Activated CD8-positive, alpha-beta memory T cell treated with anti-CD3 and anti-CD28 coated beads for 1 hour (primary cell): ENCODE measurements at places on chromosomes 3 and 15.

DNA sequence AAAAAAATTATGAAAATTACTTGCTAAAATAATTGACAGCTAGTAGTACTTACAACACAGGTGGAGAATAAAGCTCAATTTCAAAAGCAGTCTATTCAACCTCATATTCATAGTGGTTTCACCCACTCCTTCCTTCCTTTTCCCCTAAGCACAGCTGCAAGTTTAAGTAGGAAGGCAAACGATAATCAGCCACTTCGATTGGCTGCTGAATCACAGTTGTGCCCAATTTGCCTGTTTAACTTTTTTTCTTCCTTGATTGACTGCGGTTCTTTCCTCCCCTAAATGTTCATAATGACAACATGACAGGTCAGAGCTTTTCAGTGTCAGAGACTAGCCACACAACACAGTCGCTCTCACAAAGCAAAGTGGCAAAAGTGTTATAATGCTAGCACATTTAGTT, 468.0 kb upstream of the GBE1 start:
- no peak for DNase-seq

DNA sequence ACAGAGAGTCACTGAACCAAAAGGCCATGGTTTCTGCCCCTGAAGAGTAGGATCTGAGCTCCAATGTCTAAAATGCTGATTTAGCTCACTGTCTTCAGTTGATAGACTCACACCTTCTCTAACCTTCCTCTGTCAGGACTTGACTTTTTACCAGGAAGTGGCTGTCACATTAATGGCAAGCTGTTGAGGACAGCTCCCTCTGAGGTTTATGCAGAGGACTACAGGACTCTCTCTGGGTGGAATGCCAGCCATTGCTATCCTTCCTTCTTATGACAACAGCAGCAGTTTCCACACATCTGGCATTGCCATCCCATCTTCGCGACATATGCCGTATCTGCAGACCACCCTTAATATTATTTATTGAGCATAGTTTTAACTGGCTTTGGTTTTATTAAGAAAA, 103.8 kb upstream of the PRICKLE2 start:
- DNase-seq: no peak

GRCh38 chr3:129441215-129441614, 1.2 kb downstream of the IFT122 start:
- DNase-seq: no peak

DNA sequence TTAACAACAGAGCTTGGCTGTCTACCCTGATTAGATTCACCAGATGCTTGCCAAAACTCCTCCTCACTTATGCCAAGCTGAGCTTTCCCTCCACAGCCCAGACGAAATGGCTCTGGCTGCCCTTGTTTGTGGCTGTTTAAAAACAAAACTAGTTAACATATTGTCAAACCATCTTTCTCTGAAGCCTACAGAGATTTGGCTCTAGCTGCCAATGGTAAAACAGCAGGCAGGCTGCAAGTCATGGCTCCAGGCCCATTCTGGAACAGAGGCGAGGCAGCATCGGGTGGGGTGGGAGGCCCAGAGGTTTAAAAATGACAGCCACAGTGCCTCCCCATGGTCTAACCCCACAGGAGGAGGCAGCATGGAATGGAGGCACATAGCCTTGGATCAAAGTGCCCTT, 75.9 kb downstream of the SCN5A start:
- no peak for DNase-seq

GRCh38 chr3:99624496-99625236, 13.7 kb upstream of the COL8A1 start:
- no peak for DNase-seq

DNA sequence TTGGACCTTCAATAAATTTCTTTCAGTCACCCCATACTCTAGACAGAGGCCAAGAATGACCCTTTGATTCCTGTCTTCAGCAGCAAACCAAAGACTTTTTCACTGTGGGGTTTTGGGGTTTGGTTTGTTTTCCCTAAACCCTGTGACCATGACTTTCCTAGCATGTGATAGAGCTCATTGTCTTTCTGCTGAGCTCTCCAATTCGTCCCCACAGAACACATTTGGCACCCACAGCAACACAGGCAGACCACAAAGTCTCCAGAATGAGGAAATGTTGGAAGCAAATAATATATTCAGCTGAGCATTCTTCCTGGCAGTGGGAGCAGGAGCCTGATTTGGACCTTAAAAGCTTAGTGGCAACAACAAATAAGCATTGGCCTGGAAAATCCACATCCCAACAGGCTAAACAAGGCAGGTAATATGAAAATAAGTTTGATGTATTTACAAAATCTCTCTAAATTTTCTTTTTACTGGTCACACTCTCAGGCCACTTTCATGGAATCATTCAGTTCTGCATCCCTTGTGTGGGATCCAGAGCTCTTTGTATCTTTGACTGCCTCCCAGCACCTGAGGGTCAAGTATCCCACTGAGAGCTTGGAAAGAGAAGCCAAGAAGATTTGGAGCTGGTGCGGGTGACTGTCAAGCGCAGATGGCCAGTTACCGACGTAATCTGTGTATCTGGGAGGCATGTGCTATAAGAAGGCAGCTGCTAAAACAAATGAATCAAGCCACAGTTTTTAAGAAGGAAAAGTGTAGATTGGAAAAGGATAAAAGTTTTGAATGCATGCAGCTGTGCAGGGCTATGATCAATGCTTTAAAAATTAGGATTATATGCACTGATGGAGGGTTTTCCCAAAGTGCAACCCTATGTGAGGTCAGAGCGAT, 36.5 kb upstream of the CPB1 start:
- no peak for DNase-seq

DNA sequence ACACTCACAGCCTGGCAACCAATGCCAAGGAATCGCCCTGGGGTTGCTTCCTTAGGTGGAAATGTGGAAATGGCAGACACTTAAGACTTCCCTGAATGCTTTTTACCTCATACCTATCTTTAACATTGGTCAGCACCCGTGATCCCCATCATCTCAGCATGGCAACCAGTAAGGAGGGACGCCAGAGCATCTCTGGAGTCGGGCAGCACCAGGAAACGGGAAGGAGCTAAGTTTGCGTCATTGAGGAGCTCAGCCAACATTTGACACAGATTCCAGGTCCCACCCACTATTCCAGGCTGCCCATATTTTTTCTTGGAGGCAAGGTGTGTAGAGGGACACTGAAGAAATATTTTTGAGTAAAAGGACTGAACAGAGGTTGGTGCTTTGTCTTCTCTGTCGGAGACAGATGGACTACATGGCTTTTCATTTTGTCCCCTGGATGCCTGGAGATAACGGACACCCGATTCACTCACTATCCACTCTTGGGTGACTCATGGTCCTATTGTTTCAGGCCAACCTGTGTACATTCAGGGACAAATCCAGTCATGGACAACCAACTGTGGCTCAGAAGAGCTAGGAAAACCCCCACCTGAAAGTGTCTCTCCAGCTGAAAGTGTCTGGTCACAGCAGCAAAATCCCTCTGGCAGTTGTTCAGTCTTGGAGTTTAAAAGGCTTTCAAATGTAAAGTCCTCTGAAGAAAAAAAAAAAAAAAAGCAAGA, 70.4 kb upstream of the OXTR start:
- DNase-seq: no peak

- DNase-seq: no peak
Measured at GRCh38 chr15:78684657-78685056, 43.6 kb upstream of the CHRNB4 start.

GRCh38 chr15:46297766-46298165, 662.9 kb downstream of the SQOR start:
- DNase-seq: no peak

DNA sequence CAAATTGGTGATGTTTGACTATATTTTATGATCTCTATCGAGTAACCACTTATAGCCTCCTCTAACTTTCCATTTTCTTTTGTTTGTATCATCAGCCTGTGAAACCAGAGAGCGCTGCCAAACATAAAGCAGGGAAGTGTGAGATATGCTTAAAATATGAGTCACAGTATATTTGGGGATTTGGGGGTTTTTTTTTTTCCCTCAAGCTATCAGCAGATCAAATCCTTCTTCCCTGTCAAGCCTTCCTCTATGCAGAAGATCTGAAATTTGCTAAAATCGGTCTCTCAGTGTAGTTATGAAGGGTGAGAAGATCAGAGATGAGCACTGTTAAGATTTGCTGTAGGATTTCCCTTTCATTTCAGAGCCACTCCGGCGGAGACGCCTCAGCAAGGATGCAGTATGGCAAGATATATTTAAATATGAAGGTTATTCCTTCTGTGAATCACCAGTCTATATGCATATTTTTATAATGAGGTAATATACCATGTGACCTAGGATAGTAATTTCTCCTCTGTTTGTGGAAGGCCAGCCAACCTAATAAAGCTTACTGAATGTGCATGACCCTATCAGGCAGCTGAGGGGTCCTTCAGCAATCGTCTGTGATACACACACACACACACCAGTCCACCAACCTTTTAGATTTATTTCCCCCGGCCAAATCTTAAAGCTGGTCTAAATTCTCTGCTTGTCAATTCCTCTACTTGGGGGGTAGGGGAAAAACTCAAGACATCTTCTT, 474.1 kb downstream of the FOXP1 start:
- no peak for DNase-seq

DNA sequence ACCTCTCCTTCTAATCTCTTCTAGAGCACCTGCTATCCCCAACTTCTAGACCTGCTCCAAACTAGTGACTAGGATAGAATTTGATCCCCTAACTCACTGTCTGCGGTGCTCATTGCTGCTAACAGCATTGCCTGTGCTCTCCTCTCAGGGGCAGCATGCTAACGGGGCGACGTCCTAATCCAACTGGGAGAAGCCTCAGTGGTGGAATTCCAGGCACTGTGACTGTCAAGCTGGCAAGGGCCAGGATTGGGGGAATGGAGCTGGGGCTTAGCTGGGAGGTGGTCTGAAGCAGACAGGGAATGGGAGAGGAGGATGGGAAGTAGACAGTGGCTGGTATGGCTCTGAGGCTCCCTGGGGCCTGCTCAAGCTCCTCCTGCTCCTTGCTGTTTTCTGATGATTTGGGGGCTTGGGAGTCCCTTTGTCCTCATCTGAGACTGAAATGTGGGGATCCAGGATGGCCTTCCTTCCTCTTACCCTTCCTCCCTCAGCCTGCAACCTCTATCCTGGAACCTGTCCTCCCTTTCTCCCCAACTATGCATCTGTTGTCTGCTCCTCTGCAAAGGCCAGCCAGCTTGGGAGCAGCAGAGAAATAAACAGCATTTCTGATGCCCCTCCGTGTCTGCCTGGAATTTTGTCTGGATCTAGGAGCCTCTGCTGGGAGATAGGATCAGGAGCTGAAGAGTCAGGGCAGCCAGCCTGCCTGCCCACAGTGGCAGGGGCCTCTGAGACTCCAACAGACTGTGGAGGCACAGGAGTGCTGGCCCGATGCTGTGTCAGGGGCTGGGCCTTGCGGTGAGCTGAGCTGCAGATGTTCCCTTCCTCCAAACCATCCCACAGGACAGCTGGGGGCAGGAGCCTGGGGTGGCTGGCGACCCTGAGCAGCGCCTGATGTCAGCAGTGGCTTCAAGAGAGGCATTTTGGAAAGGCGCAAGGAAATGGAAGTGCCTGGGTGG, 3.0 kb downstream of the ISLR start:
- DNase-seq: no peak

GRCh38 chr15:71748293-71748718, 62.0 kb upstream of the NR2E3 start:
- no peak for DNase-seq

- no peak for DNase-seq
Measured at GRCh38 chr3:134656211-134656800, 5.5 kb upstream of the KY start.

DNA sequence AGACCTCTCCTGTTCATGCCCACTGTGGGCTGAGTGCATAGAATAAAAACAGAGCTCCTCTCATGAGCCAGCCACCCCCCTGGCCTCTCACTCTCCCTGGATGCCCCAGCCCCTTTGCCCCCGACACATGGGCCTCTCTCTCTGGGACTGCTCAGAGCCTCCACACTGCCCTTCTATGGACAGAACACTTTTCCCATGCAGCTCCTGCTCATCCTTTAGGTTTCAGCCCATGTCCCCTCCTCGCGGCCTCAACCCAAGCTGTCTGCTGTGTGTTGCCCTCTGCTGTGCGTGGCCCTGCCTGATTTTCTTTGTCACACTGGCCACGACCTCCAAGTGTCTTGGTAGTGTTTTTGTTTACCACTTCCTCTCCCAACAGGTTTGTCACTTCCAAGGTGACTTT, 20.7 kb upstream of the PRR23E start:
- no peak for DNase-seq

GRCh38 chr15:65212097-65212496, 824 bp upstream of the CILP start:
- DNase-seq: no peak

GRCh38 chr15:67781907-67782690, 43.2 kb upstream of the SKOR1 start:
- no peak for DNase-seq

GRCh38 chr3:141116721-141117120, 65.6 kb downstream of the SPSB4 start:
- no peak for DNase-seq

DNA sequence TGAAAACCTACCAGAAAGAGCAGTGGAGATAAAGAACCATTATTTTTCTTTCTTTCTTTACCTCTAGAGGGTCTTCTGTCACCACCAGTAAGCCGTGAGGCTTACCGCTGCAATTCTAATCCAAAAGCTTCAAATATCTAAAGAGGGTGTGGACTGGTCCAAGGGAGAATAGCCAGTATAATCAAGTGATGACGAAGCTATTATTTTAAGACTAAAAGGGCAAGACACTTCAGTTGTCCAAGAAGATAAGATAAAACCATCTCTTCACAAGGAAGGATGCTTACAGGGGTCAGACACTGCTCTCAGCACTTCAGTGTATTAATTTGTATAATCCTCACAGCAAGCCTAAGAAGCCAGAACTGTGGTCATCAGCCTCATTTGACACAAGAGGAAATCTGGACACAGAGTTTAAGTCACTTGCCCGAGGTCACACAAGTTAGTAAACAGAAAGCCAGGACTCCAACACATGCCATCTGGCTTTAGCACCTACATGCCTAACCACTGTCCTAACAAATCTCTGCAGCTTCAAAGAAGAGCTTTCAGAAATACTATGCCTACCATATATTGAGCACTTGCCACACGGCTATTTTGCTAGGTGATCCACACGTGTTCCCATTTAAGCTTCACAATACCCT, 14.6 kb downstream of the HDC start:
- no peak for DNase-seq

DNA sequence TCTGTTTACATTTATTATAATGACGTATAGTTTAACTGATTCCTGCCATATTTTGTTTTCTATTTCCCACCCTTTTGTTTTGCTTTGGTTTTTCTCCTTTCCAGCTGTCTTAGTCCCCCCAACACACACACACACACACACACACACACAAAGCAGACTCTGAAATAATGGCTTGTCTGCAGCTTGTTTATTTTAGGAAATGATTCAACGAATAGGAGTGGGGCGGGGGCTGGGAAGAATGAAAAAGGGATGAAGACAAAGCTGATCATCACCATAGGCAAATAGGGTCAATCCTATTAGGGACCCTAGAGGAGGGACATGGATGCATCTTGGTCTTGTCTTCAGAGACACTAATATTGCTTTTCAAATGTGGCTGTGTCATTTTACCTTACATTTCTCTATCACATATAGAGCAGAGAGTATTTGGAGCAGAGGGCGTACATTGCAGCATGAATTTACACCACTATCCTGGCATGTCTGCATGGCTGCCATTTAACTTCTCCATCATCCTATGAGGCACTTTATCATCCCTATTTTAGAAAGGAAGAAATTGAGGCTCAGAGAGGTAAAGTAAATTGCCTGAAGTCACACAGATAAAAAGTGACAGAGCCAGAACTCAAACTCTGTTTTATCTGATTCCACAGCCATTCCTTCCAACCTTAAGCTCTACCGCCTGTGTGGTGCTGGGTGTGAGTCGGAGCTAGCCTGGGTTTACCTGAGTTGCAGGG, 147.2 kb upstream of the TPM1 start:
- no peak for DNase-seq
